Cortex of kidney (tissue), 1 donor: ENCODE measurements at places on chromosomes 11 and 22.

GRCh38 chr11:77402218-77402556, 71.7 kb downstream of the PAK1 start:
- no peak for DNase-seq

DNA sequence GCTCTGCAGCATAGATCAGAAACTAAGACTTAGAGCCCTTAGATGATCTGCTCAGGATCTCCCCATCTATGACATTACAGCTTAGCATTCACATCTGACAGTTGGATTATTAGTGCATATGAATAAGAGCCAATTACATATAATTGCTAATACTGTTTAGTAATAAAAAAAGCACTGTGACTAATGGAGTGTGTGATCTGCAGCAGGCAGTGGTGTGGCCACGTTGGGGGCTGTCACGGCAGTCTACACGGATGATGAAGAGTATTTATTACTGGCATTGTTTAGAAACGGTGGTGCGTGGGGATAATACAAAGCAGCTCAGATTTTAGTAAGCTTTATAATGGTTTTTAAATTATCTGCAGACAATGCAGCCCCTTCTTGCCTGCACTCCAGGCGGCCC, 93.5 kb upstream of the TIMP3 start:
- no peak for DNase-seq

DNA sequence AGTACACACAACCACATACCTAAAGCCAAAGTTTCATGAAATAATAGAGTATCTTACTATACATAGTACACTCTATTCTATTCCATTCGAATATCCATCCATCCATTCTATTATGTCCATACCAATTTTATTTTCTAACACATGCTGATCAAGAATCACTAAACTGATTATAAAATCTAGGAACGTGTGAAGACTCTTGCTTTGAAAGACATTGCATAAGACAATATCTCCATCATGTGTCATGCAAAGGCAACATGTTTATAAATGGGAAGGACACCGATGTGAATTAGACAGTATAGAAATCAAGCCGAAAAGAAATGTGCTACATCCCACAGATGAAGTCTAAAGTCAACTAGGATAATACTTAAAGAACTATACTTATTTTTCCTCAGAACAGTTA, 1561.5 kb upstream of the TENM4 start:
- DNase-seq, result no peak

- DNase-seq, result no peak
These were observed 4.9 kb upstream of the RAB38 start for GRCh38 chr11:88179971-88180629.

- no peak for DNase-seq
These were observed 7.3 kb downstream of the DDI1 start for GRCh38 chr11:104043678-104044239.

- DNase-seq, result no peak
These were observed 54.1 kb downstream of the PDHX start for GRCh38 chr11:34970480-34970879.

- no peak for DNase-seq
These were observed 418.0 kb downstream of the SHANK2 start for GRCh38 chr11:70834277-70834940.

DNA sequence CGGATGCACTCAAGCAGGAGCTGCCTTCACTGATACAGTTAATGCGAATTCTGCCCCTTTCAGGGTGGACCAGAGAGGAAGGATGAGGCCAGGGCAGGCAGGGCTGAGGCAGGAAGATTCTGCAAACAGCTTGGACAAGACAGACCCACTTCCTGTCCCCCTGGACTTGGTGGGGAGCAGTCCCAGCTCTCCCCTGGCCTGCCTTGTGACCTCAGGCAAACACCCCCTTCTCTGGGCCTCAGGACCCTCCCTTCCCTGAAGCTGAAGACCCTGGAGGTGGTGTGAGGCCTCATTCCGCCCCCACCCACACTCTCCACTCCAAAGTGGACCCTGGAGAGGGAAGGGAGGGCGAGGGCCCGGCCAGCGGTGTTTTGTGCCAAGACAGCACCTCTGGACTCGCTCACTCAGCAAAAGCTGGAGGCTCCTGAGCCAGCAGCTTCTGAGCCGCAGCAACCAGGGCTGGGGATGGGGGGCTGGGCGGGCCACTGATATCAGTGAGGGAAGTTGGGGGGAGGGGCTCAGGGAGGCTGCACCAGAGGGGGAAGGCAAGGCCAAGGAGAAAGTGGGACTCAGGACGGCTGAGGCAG, 8.5 kb downstream of the RAB3IL1 start:
- DNase-seq, result no peak

DNA sequence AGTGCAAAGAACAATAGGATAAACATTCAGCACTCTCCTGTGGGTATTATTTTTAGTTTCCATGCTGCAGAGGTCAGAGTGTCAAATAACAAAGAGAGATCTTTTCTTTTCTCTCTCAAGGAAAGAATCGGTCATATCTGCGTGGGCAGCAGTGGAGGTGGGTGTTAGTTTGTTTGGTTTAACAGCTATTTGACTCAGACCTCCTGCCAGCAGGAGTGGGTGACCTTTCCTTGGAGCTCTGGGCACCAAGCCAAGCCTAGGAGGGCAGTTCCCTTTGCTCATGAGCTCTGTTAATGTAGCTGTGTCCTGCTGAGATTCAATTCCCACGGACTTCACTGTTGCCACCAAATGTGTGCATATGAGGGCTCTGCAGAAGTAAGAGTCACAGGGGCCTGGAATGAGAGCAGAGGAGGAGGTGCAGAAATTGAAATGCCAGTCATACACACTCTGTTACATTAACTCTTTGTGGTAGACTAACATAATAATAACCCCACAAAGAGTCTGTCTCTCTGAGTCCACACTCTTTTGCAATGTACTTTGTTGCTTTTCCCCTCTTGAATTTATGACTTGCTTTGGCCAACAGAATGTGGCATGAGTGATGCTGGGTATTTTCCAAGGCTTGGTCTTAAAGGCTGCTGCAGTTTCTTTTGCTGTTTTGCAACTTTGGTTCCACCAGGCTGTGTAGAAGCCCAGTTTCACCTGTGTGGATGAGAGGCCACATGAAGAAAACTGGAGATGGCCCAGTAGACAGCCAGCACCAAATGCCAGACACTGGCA, 76.0 kb upstream of the GRK3 start:
- no peak for DNase-seq

DNA sequence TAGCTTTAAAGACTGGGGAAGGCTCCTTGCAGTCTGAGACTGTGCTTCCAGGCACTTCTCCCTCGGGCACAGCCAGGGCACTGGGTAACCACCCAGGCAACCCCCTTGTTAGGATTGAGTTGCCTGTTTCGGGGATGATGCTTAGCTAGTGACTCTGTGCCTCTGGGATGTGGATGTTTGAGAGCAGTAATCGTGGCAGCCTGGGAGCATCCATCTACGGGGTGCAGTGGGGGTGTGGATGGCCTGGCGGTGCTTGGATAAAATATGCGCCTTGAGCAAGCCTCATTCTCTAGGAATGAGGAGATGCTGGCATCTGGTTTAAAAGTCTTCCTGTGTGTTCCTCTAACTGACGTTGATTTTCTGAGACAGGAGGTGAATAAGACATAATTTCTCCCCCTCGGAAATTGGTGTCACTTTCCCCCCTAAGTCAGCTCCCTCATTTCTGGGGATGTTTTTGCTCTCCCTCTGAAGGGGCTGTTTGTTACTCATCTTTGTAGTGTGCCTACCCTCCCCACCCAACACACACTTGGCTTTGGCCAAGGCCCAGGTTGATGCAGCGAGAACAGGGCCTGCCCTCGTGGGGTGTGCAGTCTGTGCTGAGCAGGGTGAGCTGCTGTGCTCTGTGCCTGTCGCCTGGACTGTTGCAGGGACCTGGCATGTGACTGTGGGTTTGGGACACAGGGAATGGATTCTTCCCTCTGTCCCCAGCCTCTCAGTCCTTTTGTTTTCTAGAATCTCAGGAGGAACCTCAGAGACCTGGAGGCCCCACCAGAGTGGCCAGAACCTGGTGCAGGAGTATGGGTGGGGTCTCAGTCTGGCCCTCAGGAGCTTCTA, 2.0 kb downstream of the GNAZ start:
- DNase-seq, result no peak

DNA sequence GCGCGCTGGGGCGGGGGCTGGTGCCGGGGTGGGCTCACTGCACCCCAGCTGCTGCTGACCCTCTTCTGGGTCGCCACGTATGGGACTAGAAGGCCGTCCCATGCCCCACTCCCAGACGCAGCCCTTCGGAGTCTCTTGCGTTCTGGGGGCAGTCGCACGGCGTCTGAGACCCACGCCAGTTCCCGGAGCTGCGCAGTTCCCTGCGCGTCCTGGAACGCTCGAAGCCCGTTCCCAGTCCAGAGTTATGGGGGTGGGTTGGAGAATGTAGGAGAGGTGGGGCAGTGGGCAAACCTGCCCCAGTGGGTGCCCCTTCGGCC, 375 bp downstream of the LAYN start:
- no peak for DNase-seq

GRCh38 chr11:108206171-108206570, 16.3 kb downstream of the NPAT start:
- no peak for DNase-seq

- DNase-seq, result no peak
These were observed 18.1 kb downstream of the MRGPRD start for GRCh38 chr11:68962527-68963250.
